ENCODE measurements at places on chromosomes 6 and 20.

GRCh38 chr6:167409694-167410093, 84.8 kb downstream of the TTLL2 start:
- no peak for DNase-seq

GRCh38 chr20:35866418-35867202, 87.7 kb downstream of the SCAND1 start:
- DNase-seq = no peak

GRCh38 chr6:47070461-47070860, 28.3 kb upstream of the ADGRF1 start:
- DNase-seq = no peak

DNA sequence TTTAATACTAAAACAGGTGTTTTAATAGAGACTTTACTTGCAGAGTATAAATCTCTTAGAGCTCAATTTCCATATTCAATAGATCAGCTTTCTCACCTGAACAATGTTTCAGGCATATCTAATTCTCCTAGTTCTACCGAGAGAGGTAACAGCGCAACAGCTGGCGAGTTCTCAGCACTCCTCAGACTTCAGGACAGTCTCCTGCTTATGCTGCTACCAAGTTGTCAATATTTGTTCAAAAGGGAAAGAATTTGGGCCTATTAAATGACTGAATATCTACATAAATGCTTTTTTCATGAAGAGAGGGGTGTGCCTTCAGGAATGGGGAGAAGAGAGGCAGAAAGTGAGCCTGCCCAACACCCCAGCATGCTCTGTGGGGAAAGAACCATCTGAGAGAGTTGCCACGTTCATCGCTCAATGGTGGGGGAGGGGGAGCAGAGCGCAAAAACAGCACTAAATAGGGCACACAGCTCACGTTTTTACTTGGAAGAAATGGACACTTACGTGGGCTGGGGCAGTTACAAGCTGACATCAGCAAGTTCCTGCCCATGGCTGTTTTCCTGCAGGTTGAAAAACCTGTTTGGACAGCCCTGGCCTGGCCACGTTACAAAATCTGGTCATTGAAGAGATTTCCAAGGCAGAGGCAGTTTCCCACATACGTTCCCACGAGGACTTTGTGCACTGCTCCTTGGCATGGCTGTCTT, 38.0 kb downstream of the EZR start:
- DNase-seq = no peak

DNA sequence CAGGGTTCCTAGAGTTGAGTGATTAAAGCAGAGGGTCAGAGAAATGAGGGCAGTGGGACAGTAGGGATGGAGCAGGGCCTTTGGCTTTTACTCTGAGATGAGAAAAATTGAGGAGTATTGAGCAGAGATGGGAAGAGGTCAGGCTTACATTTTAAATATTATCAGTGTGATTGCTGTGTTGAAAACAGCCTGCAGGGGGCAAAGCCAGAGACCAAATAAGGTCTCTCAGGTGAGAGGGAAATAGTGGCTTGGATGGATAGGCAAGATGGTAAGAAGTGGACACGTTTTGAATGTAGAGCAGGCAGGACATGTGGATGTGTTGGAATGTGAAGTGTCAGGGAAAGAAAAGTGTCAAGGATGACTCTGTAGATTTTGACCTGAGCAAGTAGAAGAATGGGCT, 105.0 kb upstream of the MAP3K7 start:
- DNase-seq = no peak

GRCh38 chr6:166567107-166567506, 19.4 kb downstream of the RAMACL start:
- peak; percentile 87 for DNase-seq

GRCh38 chr20:3165473-3166337, 6.0 kb upstream of the FASTKD5 start:
- no peak for DNase-seq

DNA sequence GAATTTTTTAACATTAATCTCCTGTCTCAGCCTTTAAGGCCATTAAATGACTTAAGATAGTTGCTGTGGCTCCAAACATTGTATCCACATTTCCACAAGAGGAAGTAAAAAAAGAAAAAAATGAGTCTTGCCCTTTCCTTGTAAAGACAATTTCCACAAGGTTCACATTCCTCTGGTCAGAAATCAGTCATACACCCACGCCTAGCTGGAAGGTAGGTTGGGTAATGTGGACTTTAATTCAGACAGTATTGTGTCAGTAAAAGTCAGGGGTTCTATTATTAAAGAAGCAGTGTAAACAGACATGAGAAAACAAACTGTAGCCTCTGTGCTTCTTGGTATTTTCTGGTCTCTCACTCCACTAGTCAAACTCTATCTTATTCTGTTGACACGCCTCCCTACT, 682.0 kb downstream of the GRIK2 start:
- no peak for DNase-seq

DNA sequence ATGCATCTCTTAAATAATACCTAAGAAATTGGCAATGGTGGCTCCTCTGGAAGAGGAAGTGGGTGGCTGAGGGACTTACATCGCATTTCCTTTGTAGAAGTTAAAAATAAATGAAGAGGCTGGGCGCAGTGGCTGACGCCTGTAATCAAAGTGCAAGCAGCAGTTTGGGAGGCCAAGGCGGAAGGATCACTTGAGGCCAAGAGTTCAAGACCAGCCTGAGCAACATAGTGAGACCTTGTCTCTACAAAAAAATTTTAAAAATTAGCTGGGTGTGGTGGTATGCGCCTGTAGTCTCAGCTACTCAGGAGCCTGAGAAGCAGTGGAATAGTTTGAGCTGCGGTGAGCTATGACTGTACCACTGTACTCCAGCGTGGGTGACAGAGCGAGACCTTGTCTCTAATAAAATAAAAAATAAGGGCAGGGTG, 12.2 kb upstream of the NCOA3 start:
- DNase-seq = no peak

- DNase-seq = no peak
These were observed 23.6 kb downstream of the PDSS2 start for GRCh38 chr6:107435798-107436197.

- DNase-seq = peak; percentile 31
These were observed at the start of gene RBM24 for GRCh38 chr6:17281100-17281496. Gene RBM24, plus strand, starts transcription at chr6:17281361. Its CDS starts 221 bp downstream, at chr6:17281582.

DNA sequence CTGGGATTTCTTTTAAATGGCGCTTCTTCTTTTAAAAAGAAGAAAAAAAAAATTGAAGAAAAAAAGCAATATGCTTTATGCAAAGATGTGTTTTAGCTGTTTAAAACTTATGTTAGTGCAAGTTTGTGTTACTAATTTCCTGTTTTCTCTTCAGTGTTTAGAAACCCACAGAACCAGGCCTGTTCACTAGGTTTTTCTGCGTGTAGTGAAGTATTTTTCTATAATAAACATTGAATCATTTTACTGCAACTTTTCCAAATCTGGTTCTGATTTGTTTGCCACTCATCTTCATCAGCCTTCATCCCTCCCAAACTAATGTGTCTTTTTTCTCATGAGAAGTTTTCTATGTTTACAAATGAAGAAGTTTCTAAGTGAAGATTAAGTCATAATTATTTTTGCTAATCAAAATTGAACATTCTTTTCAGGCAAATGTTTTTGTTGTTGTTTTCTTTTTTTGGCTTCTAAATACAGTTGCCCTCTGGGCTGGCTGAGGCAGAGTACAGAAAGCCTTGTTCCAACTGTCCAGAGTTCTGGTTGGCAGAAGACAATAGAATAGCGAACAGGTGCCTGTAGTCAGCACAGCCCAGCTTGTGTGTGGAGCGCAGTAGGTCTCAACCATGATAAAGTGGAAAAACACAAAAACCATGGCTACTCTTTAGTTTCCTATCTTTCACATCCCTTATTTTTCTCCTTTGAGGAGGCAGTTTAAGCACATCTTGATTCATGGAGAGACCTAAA, 14.5 kb downstream of the ZNF76 start:
- DNase-seq = no peak

- no peak for DNase-seq
These were observed 24.0 kb downstream of the BTBD3 start for GRCh38 chr20:11941593-11942246.

- no peak for DNase-seq
These were observed 88.3 kb downstream of the CEBPB start for GRCh38 chr20:50278684-50279531.

GRCh38 chr20:8476021-8476420, 344.0 kb downstream of the PLCB1 start:
- no peak for DNase-seq

- DNase-seq = no peak
These were observed 13.3 kb upstream of the CRYBG1 start for GRCh38 chr6:106347219-106347618.

DNA sequence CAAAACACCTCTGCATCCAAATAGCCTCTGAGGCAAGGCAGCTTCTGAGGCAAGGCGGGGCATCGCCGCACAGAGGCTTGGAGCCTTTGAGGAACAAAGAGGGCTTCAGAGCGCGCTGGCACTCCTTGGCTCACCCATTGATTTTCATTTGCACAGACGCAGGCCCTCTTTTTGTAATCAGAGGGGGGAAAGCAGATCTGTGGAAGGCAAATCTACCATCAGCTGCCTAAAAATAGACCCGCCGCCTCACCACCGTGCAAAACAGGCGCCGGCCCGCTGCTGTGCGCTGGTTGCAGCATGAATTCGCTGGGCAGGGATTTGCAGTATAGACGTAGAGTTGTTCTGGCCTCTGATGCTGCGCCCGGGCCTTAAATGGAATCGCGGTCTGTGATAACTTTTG, 69.9 kb upstream of the STMND1 start:
- no peak for DNase-seq

DNA sequence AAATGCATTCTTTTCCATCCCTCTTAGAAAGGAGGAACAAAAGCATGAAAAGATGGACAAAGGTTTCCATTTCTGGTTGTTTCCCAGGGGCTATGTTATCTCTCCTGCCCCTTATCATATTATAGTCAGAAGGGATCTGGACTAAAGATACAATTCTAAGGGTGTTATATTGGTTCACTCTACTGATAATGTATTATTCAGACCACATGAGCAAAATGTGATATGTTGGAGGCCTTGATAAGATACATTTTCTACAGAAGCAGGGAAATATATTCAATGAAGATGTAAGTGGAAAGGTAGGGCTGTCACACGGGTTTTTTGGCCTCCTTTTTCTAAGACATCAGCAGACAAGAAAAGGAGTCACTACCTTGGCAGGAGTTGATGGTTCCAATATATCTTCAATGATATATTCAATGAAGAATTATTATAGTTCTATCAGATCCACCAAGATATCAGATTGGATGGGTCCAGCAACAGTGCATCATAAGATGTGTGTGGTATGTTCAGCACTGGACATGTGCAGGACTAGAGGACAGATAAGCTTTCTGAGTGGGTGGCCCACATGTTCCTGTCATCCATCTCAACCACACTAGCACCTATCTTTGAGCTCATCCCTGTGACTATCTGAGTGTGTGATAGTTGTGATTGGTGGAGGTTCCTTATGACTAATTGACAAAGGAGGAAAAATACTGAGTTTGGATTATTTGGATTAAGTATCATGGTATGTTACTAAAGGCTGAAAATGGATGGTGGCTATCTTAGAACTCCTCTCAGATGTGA, 5.7 kb upstream of the ZKSCAN3 start:
- no peak for DNase-seq

- no peak for DNase-seq
These were observed 67.0 kb downstream of the NOX3 start for GRCh38 chr6:155388591-155388990.

DNA sequence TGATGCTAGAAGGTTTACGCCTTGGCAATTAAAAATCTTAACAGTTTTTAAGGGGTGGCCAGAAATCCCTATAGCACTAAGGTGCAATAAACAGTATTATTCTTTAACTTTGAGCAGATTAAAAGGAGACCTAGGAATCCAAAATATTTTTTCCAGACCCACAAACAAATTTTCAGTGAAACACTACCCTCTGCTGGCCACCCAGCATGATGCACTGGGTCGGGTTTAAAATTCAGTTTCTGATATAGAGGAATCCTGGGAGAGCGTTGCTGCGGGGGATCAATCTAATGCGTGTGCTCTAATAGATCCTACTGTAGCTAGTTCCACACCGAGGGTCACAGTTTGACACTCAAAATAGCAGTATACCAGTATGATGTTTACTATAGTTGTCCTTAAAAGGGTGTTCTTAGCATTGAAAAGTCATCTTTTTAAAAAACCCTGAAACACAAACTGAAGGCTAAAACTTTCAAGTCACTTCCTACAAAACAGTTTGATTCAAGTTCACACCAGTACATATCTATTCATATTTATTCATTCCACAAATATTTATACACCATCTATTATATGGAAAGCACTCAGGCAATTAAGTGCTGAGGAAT, 10.2 kb downstream of the UBE3D start:
- peak; percentile 36 for DNase-seq

- no peak for DNase-seq
These were observed 9.6 kb downstream of the C6orf136 start for GRCh38 chr6:30656513-30656912.

DNA sequence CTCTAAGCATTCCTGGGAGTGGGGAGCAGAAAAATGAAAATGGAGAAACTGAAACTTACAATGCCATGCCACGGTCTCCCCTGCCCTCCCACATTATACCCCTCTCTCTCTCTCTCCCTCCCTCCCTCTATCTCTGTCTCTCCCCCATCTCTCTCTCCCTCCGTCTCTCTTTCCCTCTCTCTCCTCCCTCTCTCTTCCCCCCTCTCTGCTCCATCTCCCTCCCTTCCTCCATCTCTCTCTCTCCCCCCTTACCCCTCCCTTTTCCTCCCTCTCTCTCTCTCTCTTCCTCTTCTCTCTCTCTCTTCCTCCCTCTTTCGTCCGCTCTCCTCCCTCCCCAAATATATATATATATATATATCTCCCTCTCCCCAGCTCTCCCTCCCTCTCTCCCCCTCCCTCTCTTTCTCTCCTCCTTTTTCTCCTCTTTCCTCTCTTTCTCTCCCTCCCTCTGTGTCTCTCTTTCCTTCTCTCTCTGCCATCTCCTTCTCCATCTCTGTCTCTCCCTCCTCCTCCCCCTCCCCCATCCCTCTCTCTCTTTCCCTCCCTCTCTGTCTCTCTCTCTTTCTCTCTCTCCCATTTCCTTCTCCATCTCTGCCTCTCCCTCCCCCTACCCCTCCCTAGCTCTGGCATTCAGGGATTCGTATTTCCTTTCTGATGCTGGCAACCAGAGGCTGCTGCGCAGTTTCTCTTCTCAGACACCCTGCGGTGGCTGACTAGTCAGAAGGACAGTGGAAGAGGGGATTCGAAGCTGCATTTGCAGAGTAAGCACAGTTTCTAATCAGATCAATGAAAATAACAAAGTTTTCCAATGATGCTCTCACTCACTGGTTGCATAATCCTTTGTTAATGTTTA, 13.9 kb upstream of the VAPB start:
- DNase-seq = peak; percentile 14

DNA sequence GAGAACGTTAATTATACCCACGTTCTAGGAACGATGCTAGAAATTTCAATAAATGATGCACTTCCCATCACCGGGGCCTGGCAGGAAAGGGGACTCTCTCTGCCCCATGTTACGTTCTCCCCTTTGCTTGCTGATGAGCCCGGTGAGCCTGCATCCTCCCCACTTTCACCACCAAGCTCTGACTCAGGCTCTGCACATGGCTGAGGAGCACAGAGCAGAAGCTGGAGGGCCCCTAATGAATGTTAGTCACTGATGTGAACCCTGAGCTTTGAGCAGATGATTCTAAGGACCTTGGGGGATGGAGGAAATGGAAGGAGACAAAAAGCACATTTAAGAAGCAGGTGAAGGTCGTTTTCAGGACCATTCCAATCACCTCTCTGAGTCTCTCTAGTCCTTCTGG, 468.2 kb upstream of the ARID1B start:
- no peak for DNase-seq

Measured in fibroblast of the conjunctiva (primary cell).